ENCODE measurements at places on chromosomes 16 and 17.

- DNase-seq = no peak
These were observed 116.2 kb downstream of the C17orf67 start for GRCh38 chr17:56717471-56717870.

GRCh38 chr17:73754886-73755400, 110.7 kb upstream of the SDK2 start:
- DNase-seq = no peak

GRCh38 chr17:78677303-78678221, 100.4 kb upstream of the DNAH17 start:
- DNase-seq = no peak

DNA sequence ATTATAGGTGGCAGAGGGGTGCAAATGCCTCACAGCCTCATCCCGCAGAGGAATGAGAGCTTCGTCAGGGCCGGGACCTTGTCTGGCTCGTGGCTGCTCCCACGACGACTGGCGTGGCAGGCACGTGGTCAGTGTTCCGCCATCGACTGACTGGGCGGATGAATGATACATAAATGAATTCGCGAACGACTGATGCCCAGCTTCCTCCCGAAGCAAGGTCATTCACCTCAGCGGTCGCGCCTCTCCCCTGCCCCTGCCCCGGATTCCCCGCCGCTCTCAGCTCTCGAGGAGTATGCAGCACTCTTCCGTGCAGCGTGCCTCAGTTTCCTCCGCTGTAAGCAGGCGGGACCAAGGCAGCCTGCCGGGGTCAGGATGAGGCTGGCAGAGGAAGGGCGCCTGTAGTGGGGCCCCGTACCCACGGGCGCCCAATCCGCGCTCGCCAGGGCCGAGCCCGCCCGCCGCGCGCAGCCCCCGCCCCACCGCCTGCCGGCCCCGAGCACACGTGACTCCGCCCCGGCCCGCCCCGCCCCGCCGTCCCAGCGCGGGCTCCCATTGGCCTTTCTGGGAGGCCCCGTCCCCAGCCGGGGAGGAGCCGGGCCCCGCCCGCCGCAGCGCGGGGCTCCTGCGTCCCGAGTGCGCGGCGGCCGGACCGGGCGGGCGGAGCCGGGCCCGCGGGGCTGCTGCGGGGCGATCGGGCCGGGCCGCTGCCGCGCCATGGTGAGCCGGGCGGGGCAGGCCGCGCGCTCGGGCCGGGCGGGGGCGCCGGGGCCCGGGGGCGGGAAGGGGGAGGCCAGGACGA, at the start of gene SNN:
SNN (plus strand) TSS at position 632 of the 799 bp plus-strand sequence. CDS start 7,605 bp downstream, outside the sequence.
- no peak for DNase-seq

- no peak for DNase-seq
These were observed 3.3 kb downstream of the SMIM5 start for GRCh38 chr17:75636381-75637142.

- DNase-seq = no peak
These were observed 661.9 kb upstream of the SALL1 start for GRCh38 chr16:51812945-51813344.

DNA sequence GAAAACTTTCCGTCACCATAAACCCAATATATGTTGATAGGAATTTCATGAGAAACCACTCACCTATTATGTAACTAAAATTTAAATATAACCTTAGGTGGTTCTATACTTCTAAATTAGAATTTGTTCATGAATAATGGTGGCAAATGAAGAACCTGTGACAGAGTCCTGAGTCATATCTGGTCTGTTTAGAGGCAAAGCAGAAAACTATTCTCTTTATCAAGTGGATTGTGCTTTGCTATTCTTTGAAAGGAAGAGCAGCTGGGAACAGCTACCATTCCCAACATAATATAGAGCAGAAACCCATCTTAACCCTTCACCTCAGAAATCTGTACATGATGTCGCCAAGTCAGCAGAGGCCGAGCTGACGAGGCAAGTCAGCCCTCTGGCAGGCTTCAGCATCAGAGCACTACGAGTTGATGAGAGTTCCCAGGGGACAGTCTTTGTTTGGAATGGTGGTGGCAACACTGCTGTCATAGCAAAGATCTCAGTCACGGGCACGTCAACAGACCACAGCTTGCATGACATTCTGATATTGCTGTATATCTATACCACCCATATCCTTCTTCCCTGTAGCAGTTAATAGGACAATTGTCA, 631.9 kb upstream of the CA10 start:
- DNase-seq = no peak

DNA sequence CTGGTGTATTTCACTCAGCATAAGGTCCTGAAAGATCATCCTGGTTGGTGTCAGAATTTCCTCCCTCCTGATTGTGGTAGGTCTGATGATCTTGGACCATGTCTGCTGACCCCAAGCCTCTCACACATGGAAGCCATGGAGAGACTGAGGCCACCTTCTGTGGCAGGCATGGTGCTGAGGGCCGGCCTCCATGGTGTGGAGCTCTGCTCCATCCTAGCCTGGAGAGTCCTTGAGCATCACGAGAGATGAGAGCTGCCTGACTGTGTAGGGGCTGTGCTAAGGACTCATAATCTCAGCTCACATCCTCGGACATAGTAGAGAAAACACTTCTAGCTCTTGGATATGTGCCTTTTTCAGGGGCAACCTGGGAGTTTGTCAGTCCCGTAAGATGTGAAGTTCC, 40.6 kb downstream of the MPRIP start:
- DNase-seq = no peak

GRCh38 chr17:42122371-42123303, at the start of gene HSPB9:
TSS of gene HSPB9 (plus strand) at chr17:42122804. CDS start at chr17:42122851, 47 bp downstream.
- no peak for DNase-seq

- no peak for DNase-seq
These were observed 185.3 kb downstream of the TMEM132E start for GRCh38 chr17:34764716-34765115.

- no peak for DNase-seq
These were observed 8.6 kb upstream of the VAC14 start for GRCh38 chr16:70809392-70810060.

DNA sequence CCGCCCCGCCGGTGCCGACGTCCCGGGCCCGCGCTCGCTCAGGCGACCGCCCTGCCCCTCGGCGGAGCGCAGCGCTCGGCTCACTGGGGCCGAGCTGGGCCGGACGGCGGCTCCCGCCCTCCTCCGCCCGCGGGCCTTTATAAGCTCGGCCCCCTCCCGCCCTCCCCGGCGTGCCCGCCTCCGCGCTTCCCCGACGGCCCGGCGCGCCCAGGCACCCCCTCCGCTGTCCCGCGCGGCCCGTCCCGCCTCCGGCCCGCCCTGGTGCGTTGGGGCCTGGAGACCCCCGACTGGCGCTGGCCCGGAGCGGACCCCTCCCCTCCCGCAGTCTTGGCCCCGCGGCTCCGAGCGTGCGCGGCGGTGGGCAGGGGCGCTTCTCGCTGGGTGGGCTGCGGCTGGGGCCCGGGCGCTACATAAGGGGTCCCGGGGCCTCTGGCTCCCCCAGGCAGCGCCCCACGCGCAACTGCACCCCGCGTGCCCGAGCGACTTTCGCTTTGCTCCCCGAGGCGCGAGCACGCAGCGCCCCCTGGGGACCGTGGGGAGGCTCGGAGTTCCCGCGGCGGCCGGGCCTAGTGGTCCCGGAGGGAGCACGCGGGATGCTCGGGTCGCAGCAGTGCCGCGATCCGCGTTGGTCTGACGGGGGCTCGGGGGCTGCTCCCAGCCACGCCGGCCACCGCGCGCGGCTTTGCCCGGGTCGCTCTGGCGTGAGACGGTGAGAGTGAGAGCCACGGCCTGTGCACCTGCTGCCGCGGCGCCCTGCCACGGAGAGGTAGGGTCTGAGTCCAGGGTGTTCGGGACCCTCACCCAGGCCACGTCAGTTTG, at the start of gene PIEZO1:
PIEZO1 (minus strand) TSS at position 115 of the 819 bp plus-strand sequence. CDS start 256 bp downstream, outside the sequence.
- DNase-seq = no peak

DNA sequence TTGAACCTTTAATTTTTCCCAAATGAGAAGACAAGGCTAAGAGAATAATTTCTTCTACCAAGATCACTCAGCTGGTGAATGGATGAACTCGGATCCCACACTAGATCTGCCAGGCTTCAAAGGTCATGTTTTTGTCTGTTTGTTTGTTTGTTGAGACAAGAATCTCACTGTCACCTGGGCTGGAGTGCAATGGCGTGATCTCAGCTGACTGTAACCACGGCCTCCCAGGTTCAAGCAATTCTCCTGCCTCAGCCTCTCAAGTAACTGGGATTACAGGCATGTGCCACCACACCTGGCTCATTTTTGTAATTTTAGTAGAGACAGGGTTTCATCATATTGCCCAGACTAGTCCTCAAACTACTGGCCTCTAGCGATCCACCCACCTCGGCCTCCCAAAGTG, 6.6 kb downstream of the ZNF19 start:
- no peak for DNase-seq

DNA sequence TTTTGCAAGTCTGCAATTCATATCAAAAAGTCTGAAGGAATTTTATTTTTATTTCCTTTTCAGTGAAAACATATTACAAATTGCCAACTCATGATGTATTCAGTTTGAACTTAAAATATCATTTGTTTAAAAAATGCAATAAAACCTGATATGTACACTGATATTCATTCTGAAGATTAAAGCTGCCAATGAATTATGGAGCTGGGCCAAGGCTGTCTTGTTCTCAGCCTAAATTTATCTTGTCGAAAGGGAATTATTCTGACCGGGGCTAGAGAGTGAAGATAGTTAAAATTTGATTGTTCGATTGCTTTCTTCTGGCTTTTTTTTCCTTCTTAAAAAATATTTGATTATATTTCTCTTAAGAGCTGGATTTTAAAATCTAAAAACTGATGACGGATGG, 54.0 kb upstream of the RBFOX1 start:
- no peak for DNase-seq

DNA sequence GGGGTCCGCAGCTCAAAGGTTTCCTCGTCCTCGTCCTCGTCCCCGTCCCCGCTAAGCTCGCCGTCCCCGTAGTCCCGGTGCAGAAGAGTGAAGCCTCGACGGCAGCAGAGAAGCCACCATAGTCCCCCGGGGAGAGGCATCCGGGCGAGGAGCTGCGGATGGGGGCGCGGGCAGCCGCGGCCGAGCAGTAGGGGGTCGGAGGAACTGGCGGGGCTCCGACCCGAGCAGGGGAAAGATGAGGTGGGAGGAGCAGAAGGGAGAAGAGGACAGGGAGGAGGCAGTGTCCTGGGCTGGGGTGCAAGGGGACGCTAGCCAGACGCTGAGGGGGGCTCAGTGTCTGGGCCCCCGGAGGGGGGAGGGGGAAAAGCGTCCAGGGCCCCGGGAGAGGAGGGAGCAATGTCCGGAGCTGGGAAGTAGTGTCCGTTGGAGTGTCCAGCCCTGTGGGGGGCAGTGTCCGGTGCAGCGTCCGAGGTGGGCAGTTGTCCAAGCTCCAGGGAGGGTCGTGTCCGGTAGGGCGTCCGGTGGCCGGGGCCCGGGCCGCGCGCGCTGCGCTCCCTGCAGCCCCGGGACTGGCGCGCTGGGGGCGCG, at the start of gene PLEKHH3:
PLEKHH3 (minus strand) TSS at position 571 of the 588 bp plus-strand sequence; CDS start at position 140, 431 bp downstream.
- no peak for DNase-seq

DNA sequence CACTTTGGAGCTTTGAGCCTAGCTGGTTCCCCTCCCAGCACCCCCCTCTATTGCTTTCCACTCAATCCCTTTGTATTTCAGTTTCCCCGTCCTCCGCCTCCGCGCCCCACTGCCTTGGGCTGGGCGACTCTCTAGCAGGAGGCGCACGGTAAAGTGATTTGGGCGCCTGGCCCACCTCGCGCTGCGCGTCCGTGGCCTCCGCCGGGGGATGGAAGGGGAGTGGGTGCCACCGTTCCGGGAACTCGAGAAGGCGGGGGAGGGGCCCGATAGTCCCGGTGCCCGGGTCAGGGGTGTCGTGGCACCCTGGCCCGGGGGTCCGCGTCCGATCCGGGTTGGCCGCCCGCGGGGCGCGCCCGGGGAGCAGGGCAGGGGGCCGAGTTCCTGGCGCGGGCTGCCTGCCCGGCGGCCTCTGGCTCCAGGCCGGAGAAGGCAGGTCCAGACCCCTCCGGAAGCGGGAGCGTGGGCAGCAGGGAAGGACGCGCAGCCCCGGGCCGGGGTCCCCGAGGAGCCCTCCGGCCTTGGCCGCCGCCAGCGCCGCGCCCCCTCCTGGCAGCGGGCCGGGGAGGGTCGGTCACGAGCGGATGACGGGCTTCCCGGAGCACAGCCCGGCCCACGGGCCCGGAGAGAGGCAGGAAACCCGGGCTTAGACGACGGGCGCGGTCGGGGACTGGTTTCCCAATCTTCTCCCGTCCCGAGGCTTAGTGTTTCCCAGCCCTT, 15.8 kb downstream of the MEOX1 start:
- DNase-seq = no peak

GRCh38 chr17:69696650-69697049, 282.2 kb downstream of the MAP2K6 start:
- no peak for DNase-seq

DNA sequence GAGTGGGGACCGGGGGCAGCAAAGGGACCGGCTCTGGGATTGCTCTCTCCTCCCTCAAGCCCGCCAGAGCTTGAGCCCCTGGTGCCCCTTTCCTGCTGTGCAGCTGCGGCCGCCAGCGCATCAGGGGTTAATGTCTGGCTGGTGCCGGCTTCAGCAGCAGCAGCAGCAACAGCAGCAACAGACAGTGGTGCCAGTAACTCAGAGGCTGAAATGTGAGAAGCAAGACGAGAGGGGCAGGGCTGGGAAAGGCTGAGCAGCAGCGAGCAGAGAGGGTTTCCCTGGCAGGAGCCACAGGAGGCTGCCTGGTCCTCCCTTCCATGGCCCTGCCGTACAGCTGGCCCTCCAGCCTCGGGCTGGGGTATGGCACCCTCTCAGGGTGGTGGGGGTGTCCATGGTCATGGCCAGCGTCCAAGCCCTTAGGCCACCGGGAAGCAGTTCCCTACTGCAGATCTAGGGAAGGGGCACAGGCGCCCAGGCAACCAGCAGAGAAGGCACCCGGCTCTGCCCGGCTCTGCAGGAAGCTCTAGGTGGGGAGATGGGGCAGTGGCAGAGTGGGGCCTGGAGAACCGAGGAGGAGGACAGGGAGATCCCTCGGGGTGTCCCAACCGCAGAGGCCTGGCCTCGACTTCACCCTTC, 21.1 kb upstream of the TFAP4 start:
- no peak for DNase-seq

- no peak for DNase-seq
These were observed 28.4 kb upstream of the VWA3A start for GRCh38 chr16:22063888-22064467.

GRCh38 chr16:29898804-29899515, 390 bp downstream of the SEZ6L2 start:
- no peak for DNase-seq

GRCh38 chr17:57721967-57722703, 23.0 kb downstream of the CCDC182 start:
- DNase-seq = no peak

DNA sequence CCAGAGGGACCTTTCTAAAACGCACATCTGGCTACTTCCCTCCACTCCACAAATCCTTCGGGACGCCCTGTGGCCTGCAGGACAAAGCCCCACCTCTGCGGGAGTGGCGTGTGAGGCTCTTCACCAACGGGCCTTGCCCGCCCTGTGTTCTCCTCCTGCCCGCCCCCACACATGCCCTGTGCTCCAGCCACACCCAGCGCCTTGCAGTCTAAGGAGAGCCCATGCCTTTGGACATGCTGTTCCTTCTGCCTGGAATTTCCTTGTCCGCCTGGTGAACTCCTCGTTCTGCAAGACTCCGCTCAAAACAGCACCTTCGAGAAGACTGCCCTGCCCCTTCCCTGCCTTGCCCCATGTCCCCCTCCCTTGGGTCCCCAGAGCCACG, 7.4 kb downstream of the ELOB start:
- no peak for DNase-seq

- no peak for DNase-seq
These were observed 169.3 kb upstream of the AXIN2 start for GRCh38 chr17:65730711-65731169.

- DNase-seq = no peak
These were observed 1950.1 kb downstream of the TP53TG3F start for GRCh38 chr16:35409503-35409902.
